ENCODE measurements at places on chromosomes 7 and 10. TPM values are rescaled to one million over a fixed set of nuclear protein-coding genes. Genes with fewer than 3 reads are reported as not detected.

The NUPR2 gene
- total RNA-seq, result not detected

The DRGX gene
- not detected for total RNA-seq

The ZNF398 gene
- 14.1 TPM for total RNA-seq

The GBX1 gene
- 0.86 TPM for total RNA-seq
